GM23338 (cell line): ENCODE measurements at places on chromosomes 12 and 14.

GRCh38 chr14:50883827-50884197 lies 12.0 kb downstream of the ABHD12B start:
- no peaks in the 10 kb centered on the region for H3K36me3 ChIP-seq
- H3K27me3 ChIP-seq: no peaks in the 10 kb centered on the region
- no peak overlapping the region for H3K27ac ChIP-seq
- H3K4me3 ChIP-seq: no peak overlapping the region

DNA sequence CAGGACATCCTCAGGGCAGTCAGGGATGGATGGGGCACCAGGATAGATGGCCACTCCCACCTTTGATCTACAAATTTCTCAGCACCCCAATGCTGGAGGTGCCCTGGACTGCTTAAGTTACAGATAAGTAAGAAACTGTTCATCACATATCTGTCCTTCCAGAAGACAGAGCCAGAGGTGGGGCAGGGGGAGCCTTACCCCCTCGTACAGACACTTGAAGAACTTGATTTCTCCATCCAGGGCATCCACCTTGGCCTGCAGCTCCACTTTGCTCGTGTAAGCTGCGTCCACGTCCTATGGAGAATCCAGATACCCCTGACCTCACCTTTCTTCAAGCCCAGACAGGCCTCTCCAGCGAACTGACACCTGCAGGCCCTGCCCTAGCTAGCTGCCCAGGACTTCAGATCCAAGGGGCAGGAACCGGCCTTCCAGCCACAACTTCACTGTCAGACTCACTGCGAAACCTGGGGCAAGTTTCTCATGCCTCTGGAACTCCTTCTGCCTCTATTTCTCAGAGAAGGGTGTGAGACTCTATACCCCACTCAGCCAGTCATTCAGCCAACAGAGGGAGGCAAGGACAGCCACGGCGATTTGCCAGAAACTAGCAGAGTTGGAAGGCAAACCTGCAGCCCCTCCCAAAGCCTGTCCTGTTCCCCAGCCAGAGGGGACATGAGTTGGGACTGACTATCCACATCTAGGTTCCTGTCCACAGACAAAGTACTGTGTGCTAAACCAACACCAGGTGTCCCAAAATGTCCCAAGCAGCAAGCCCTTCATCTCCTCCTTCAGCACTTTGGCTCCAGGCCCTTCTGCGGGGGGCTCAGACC lies 3.8 kb downstream of the KRT73 start:
- no peaks in the 10 kb centered on the region for H3K27me3 ChIP-seq
- H3K27ac ChIP-seq: no peak overlapping the region
- H3K36me3 ChIP-seq: no peaks in the 10 kb centered on the region
- no peak overlapping the region for H3K4me3 ChIP-seq

- no peaks in the 10 kb centered on the region for H3K27me3 ChIP-seq
- no peaks in the 10 kb centered on the region for H3K4me1 ChIP-seq
- no peak overlapping the region for H3K4me3 ChIP-seq
These were observed 11.5 kb downstream of the XRCC3 start for GRCh38 chr14:103703433-103704385.

DNA sequence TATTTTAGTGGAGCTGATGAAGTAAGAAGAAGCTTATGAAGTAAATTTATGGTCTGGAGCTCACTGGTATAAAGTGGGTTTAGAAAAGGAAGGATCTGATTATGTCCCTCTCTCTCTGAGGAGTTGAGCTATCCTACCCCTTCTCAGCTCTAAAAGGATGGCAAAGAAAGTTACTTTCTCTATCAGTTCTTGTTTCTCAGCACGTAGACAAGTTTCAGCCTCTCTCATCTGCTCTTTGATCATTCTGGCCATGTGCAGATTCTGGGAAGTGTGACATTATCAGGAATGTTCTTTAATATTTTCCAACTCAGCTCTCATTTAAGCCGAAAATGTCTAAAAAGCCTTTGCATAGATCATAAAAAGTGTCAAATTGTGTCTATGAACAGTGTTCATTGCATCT lies 5.8 kb upstream of the EGLN3 start:
- peaks cover 6% of the 10 kb centered on the region; the same call in 1 of the 2 replicates for H3K4me1 ChIP-seq
- H3K36me3 ChIP-seq: no peaks in the 10 kb centered on the region
- H3K27me3 ChIP-seq: no peaks in the 10 kb centered on the region
- no peak for DNase-seq
- H3K4me3 ChIP-seq: no peak overlapping the region
- no peak overlapping the region for H3K27ac ChIP-seq

GRCh38 chr12:121740847-121741246 lies 28.3 kb downstream of the TMEM120B start:
- H3K4me1 ChIP-seq: no peaks in the 10 kb centered on the region
- no peaks in the 10 kb centered on the region for H3K36me3 ChIP-seq
- no peak overlapping the region for H3K4me3 ChIP-seq
- H3K27me3 ChIP-seq: no peaks in the 10 kb centered on the region
- no peak for DNase-seq

GRCh38 chr14:57609192-57610075 lies 115.8 kb upstream of the CCDC198 start:
- H3K27ac ChIP-seq: no peak overlapping the region
- DNase-seq: no peak
- no peaks in the 10 kb centered on the region for H3K27me3 ChIP-seq
- H3K36me3 ChIP-seq: no peaks in the 10 kb centered on the region
- no peak overlapping the region for H3K4me3 ChIP-seq
